Activated naive CD8-positive, alpha-beta T cell treated with anti-CD3 and anti-CD28 coated beads for 36 hours (primary cell): ENCODE measurements at places on chromosomes 7 and 10.

DNA sequence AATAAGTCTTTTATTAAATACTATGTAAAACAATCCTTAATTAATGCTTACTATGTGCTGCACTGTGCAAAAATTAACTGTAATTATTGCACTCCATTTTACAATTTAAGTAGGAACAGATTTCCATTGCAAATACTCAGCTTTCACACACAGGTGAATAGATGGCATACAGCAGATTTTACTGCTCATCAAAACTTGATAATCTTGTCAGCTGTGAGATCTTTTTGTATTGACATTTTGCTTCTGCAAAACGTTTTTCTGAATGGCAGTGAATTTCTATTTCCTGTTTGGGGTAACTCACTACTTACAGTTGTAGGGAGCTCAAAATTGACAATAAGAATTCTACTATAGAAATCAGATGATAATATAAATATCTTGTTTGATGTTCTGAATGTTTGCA, 220.0 kb upstream of the MAGI2 start:
- no peak overlapping the region for H3K4me3 ChIP-seq
- H3K36me3 ChIP-seq, result no peaks in the 10 kb centered on the region
- H3K4me1 ChIP-seq, result no peaks in the 10 kb centered on the region
- H3K27me3 ChIP-seq, result no peaks in the 10 kb centered on the region

DNA sequence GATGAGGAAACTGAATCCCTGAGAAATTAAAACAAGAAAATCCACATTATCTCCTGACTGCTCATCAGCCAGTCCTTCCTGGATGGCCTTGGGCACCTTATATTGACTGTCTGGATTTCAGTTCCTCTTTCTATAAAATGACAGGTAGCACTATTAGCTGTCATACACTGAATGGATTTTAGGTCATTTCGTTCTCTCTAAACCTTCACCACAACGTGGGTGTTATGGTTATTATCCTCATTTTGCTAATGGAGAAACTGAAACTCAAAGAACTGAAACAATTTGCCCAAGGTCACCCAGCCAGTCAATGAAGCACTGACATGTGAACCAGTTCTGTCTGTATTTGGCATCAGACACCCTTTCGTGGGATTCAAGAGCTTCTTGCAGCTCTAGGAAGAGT, 193.8 kb downstream of the CYP26A1 start:
- peaks cover 12% of the 10 kb centered on the region for H3K4me1 ChIP-seq
- H3K27me3 ChIP-seq, result no peaks in the 10 kb centered on the region
- H3K27ac ChIP-seq, result no peak overlapping the region
- H3K36me3 ChIP-seq, result no peaks in the 10 kb centered on the region
- H3K4me3 ChIP-seq, result no peak overlapping the region

GRCh38 chr10:52746169-52746568, 26.4 kb downstream of the MBL2 start:
- H3K4me1 ChIP-seq, result no peaks in the 10 kb centered on the region
- H3K27me3 ChIP-seq, result no peaks in the 10 kb centered on the region
- no peak for DNase-seq

DNA sequence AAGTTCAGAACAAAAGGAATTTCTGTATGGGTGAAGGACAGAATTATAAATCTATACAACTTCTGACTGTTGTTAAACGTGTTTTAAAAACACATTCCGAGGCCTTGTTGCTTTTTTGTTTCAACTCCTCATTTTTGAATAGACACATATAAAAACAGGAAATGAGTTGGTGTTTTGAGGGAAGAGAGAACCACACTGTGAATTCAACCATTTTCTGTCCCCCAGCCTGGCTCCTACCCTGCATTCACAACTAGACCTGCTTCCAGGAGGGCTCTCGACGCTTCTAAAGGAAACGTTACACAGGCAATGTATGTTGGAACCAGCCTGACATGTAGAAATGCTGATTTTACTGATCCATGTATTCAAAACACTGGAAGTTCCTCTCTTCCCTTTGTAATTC, 76.5 kb downstream of the OR13A1 start:
- H3K36me3 ChIP-seq, result no peaks in the 10 kb centered on the region
- H3K27me3 ChIP-seq, result peaks cover 1% of the 10 kb centered on the region
- no peak overlapping the region for H3K27ac ChIP-seq
- H3K4me3 ChIP-seq, result no peak overlapping the region
- peaks cover 18% of the 10 kb centered on the region for H3K4me1 ChIP-seq

GRCh38 chr10:99944860-99945259, 64.9 kb downstream of the DNMBP start:
- H3K27me3 ChIP-seq, result no peaks in the 10 kb centered on the region
- H3K36me3 ChIP-seq, result peaks cover 10% of the 10 kb centered on the region
- H3K4me1 ChIP-seq, result peaks cover 3% of the 10 kb centered on the region
- H3K4me3 ChIP-seq, result no peak overlapping the region
